Stimulated activated CD8-positive, alpha-beta memory T cell treated with anti-CD3 and anti-CD28 coated beads, Interleukin-15, amount 100 ng/mL, for 4 hours (primary cell): ENCODE measurements at places on chromosomes 3 and 15.

GRCh38 chr3:47270526-47270925 is 12.1 kb downstream of the KIF9 start:
- DNase-seq, result no peak

DNA sequence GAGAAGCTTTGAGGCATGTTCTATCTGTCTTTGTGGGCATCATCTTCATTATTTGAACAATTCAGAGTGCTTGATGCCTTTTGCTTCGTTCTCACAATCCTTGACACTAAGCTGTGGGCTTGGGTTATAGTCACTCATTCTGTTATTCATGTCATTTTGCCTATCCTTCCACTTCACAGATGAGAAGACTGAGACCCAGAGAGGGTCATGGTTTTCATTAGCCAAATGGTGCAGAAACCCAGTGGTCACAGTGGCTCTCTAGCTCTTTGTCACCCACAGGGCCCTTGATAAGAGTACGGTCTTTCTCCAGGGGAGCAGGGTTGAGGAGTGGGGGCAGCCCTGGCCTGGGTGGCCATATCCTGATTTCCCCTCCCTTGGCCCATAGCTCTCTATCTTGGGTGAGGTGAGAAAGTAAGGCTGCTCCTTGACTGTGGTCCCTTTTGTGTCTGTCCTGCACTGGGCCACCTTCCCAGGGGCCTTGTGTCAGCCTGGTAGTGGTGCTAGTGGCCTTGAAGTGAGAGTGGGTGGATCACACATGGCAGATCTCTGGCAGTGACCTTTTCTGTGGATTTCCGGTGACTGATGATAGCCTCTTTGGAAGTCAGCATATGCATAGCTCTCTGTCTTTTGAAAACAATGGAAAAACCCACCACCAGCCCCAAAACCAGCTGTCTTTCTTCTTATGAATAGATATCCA is 130.1 kb downstream of the IGF1R start:
- no peak for DNase-seq

GRCh38 chr3:187281191-187281714 is 10.3 kb downstream of the MASP1 start:
- DNase-seq, result no peak

GRCh38 chr15:70361891-70362290 is 264.2 kb upstream of the TLE3 start:
- DNase-seq, result no peak

DNA sequence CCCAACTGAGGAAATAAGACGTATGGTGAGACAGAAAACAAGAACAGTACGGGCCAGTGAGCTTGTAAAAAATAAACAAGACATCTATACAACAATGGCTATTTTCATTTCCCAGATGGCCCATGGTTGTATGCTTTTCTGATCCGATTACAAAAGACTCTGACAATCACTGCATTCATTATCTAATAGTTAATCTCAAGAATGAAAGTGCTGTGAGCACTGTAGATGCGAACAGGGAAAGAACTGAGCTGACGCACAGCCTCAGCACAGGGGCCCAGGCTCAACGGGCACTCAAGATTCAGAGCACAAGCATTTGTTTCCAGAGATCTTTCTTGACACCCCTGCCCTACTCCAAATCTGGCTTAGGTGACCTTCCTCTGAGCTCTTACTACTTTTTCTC is 6.9 kb downstream of the MTMR10 start:
- no peak for DNase-seq

DNA sequence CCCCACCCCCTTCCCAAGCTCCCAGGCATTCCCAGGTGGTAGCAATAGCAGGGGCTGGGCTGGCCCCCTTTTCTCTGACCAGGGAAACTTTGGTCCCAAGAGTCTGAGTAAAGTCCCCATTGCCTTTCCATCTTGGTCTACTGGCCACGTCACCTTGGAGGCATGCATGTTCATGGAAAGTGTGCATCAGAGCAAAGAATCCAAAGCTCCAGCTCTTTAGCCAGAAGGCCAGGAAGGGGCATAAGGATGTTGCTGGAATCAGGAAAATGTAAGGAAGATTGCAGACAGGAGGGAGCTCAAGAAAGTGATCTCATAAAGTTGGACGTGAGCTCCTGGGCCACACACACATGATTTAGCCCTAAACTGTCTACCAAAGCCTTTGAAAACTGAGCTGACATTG is 63.6 kb downstream of the KBTBD12 start:
- no peak for DNase-seq
